NB4 (cell line): ENCODE measurements at places on chromosomes 4 and X.

- no peak for DNase-seq
Observed at GRCh38 chr4:90142081-90142480, 14.9 kb downstream of the CCSER1 start.

DNA sequence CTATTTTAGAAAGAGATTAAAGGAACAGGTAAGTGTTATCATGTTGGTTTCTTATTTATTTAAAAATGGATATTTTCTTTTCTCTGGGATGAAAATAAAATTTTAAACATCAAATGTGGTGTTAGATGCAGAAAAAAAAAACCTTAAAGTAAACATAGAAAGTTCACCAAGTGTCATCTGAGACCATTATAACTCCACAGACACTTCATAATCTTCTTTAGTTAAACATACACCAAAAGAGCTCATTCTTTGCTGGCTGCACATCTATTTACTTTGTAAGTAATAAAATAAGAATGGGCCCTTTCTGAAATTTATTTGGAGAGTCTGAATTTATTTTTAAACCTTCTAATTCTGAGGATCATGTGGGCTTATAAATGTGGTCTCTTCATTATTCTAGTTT is 460.7 kb upstream of the CTSO start:
- no peak for DNase-seq

- DNase-seq: no peak
Observed at GRCh38 chr4:159551281-159551680, 448.4 kb downstream of the RAPGEF2 start.

DNA sequence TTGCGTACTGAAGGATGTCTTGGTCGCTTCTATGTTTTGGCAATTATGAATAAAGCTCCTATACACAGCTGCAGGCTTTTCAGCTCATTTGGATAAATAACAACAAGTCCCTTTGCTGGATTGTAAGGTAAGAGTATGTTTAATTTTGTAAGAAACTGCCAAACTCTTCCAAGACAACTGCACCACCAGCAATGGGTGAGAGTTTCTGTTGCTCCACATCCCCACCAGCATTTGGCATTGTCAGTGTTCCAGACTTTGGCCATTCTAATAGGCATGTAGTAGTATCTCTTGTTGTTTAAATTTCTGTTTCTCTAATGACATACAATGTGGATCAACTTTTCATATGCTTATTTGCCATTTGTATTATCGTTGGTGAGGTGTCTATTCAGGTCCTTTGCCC is 44.3 kb downstream of the FNIP2 start:
- no peak for DNase-seq

GRCh38 chrX:39550795-39551361 is 546.9 kb downstream of the BCOR start:
- no peak for DNase-seq
